ENCODE measurements at places on chromosomes 13 and 19. TPM values are rescaled to one million over a fixed set of nuclear protein-coding genes. Genes with fewer than 3 reads are reported as not detected.

GRCh38 chr13:30158774-30159445 is 148.4 kb downstream of the KATNAL1 start:
- no peak for DNase-seq

DNA sequence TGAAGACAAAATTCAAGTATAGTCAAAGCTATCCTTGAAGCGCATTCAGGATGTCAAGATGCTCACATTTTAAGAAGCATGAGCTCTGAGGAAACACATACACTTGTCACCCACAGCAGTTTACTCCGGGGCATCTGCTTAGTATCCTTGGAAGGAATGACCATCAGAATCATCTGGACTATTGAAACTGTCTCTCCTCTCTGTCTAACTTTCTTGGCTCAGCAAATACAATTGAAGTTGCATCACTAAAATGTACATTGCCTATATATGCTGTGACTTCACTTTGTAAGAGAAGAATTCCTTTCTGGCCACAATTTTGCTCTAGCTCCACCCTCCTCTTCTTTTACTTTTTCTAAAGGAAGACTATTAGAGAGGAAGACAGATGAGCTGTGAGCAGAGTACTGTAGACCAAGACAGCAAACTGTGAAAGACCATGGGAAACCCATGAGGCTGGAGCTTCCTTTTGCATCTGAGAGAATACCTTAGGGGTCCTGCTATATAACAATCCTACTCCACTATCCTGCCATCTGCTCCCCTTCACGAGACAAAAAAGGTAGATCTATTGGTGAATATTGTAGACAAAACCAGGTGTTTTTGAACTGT is 906.3 kb downstream of the PCDH9 start:
- DNase-seq: no peak

GRCh38 chr19:34181111-34181864 is 9.0 kb downstream of the LSM14A start:
- no peak for DNase-seq

DNA sequence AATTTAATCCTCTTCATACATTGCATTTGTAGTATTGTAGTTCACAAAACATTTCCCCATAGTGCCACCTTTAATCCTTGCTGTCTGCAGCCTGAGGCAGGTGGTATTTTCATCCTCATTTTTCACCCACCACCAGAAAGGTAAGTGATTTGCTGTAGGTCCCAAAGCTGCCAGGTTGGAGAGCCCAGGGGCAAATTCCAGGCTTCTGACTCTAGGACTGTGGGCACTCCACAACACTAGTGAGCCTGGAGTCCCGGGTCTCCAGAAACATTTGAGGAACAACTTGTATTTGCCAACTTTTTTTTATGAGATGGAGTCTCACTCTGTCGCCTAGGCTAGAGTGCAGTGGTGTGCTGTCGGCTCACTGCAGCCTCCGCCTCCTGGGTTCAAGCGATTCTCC is 6.2 kb downstream of the ILF3 start:
- no peak for DNase-seq

DNA sequence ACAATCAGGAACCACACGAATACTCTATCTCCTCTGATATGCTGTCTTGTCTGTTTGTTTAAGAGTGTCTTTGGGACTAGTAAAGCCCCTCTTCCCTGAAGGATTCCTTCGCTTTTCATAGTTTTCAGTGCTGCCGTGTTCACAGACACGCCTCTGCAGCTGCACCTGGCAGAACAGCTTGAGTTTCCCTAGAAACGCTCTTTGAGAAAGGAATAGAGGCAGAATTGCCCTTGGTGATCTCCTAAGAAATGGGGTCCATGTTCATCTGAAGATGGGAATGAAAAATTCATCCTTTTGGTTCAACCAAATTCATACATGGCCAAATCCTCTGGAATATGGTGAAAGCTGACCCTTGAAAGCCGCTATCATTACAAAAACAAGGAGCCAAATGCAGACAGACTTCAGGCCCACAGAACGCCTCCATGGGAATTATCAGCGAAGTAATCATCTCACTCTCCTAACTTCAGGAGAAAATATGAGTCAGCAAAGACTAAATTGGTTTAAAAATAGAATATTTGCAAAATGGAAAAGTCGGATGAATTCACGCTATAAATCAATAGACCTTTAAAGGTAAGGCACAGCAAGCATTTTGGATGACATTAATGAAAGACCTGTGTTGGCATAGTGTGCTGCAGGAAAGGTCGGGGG is 5.5 kb downstream of the SACS start:
- DNase-seq: no peak

DNA sequence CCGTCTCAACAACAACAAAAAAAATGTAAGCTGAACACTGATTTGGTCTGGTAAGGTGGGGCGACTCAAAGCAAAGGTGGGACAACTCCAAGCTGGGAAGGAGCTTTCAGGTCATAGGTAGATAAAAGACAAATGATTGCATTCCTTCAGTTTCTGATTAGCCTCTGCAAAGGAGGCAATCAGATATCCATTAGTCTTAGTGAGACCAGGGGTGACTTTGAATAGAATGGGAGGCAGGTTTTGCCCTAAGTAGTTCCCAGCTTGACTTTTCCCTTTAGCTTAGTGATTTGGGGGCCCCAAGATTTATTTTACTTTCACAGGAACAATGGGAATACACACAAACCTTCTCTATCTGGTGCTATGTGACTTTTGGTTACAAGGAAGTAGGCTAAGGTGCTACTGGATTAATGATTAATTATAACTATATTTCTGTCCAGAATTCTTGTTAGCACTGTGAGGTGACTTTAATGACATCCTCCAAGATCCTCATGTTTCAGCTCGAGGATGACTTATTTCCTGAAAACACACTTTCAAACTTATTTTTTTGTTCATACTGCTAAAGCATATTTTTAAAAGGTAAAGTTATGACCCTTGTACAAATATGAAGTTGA is 10.6 kb upstream of the MTRF1 start:
- no peak for DNase-seq

Gene COL5A3
- total RNA-seq: under 0.01 TPM

Gene CAPN12
- total RNA-seq: 4.8 TPM

Gene C13orf42
- total RNA-seq: not detected

Gene KLK11
- not detected for total RNA-seq
